ENCODE measurements at places on chromosomes 1 and 21. TPM values are rescaled to one million over a fixed set of nuclear protein-coding genes. Genes with fewer than 3 reads are reported as not detected.
A peak's percentile ranks its signal among the peaks of the same experiment; 100 is the strongest.

DNA sequence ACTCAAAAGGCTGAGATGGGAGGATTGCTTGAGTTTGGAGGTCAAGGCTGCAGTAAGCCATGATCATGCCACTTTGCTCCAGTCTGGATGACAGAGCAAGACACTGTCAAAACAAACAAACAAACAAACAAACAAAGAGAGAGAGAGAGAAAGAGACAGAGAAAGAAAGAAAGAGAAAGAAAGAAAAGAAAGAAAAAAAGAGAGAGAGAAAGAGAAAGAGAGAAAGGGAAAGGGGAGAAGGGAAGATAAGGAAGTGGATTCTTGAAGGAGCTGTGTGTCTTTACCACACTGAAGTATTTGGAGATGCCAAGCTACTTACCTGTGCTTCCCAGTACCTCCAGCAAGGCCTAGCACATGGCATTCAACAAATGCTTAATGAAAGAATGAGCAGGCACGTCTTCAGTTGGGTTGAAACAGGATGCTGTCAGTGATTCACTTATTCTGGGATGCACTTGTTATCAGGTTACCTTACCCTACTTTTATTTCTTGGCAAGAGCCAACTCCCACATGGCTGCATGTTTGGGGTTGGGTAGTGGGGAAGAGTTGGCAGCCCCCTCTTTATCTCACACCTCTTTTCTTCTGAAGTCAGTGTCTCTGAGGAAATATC, 28.8 kb downstream of the CD101 start:
- DNase-seq = no peak

The DEPDC1 gene
- 2.6 TPM for total RNA-seq

GRCh38 chr1:244211559-244211944, 160.5 kb downstream of the ZBTB18 start:
- DNase-seq = peak; percentile 28

GRCh38 chr1:172647987-172648386, 10.9 kb upstream of the FASLG start:
- DNase-seq = no peak

The FMO5 gene
- 19.1 TPM for total RNA-seq

- DNase-seq = no peak
Measured at GRCh38 chr1:152227310-152227928, 3.4 kb upstream of the HRNR start.
